ENCODE measurements at places on chromosomes 5 and 9. TPM values are rescaled to one million over a fixed set of nuclear protein-coding genes. Genes with fewer than 3 reads are reported as not detected.

The TMEM252 gene
- not detected for total RNA-seq

The ELOVL7 gene
- total RNA-seq, result 2.5 TPM

- DNase-seq, result no peak
Observed at GRCh38 chr5:94969174-94969573, 315.7 kb downstream of the MCTP1 start.

DNA sequence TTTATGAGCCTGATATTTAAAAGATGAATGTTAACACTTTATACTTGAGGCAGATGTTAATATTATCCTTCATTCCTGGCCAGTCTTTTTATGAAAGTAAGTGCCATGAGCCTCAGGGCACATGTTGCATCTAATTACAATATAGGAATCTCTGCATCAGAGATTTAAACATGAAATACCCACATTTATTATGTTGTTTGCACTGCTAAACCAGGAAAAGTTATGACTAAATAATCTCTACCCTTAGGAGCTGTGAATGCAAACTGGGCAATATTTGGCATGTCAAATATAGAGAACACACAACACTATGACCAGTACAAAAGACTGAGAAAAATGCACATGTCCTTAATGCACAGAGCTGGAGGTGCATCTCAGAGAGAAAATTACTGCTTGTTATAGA is 526.1 kb upstream of the GRAMD2B start:
- no peak for DNase-seq

GRCh38 chr9:104774831-104775573 is 11.1 kb downstream of the NIPSNAP3B start:
- DNase-seq, result no peak

The CAVIN4 gene
- 0.36 TPM for total RNA-seq

GRCh38 chr9:10999646-11000045 is 386.8 kb upstream of the PTPRD start:
- DNase-seq, result no peak

DNA sequence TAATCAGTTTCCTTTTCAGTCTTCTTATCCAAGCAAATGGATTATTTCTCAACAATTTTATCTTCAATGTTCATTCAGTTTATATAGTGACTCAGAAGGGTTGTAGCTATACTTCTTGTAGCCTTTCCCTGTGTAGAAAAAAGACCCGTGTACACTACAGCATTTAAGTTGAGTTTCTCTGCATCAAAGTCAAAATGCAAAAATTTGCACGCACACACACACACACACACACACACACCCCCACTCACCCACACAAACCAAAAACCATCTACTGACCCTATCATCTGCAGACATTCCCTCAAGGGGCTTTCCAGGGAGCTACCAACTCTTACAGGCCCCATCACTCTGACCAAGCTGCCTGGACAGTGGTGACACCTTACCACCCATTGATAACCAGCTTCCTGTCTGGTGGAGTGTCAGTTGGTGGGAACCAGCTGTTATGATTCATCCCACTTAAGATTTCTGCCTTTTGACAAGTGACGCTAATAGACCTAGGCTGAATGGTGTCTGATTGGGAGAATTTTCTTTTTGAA is 12.2 kb upstream of the ELL2 start:
- DNase-seq, result no peak

The PCDHGA1 gene
- 1.2 TPM for total RNA-seq

DNA sequence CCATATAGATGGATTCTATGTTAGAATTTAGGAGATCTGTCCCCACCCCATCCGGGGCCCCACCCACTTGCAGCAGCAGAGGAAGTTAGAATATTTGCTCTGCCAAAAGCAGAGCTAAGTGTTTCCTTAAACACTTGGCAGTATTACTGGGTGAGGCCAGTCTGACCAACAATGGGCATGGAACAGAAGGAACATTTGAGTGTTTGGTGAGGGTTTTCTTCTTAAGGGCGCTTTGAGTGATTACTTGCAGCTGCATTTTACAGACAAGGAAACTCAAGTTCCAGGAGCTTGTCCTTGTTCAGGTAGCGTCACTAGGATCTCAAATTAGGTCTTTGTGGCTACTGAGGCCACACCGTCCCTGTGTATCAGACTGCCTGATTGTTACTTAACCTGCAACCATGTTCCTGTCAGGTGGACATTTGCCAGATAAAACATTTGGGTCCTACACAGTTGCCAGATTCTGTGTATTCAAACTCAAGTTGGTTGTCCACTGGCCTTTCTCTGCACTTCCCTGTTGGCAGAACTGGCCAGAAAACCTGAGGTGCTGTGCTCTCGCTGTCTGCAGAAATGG is 59.3 kb downstream of the SLC46A2 start:
- DNase-seq, result no peak

The BRINP1 gene
- total RNA-seq, result not detected

DNA sequence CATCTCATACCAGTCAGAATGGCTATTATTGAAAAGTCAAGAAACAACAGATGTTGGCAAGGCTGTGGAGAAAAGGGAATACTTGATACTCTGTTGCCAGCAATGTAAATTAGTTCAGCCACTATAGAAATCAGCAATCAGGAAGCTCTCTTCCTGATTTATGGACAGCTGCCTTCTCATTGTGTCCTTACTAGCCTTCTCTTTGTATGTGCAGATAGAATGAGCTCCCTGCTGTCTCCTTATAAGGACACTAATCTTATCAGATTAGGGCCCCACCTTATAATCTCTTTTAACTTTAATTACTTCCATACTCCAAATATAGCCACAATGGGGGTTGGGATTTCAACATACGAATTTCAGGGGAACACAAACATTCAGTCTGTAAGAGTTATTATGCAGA is 38.0 kb downstream of the KCNV2 start:
- no peak for DNase-seq

The ANKDD1B gene
- total RNA-seq, result not detected

- DNase-seq, result no peak
Observed at GRCh38 chr9:105475302-105475701, 27.5 kb downstream of the FSD1L start.
